Lower lobe of right lung (tissue), 2 donors: ENCODE measurements at places on chromosomes 11 and 22. TPM values are rescaled to one million over a fixed set of nuclear protein-coding genes. Genes with fewer than 3 reads are reported as not detected.
A peak's percentile ranks its signal among the peaks of the same experiment; 100 is the strongest.

- H3K27me3 ChIP-seq: no peaks in the 10 kb centered on the region
- H3K27ac ChIP-seq: no peak overlapping the region
- no peak overlapping the region for H3K4me3 ChIP-seq
- H3K36me3 ChIP-seq: no peaks in the 10 kb centered on the region
- H3K4me1 ChIP-seq: no peaks in the 10 kb centered on the region
These were observed 105.8 kb upstream of the LDLRAD3 start for GRCh38 chr11:35838071-35838470.

GRCh38 chr11:115464269-115464668, 39.9 kb downstream of the CADM1 start:
- no peak overlapping the region for H3K4me3 ChIP-seq
- no peaks in the 10 kb centered on the region for H3K36me3 ChIP-seq
- H3K27me3 ChIP-seq: no peaks in the 10 kb centered on the region
- peaks cover 5% of the 10 kb centered on the region for H3K4me1 ChIP-seq
- no peak overlapping the region for H3K27ac ChIP-seq

DNA sequence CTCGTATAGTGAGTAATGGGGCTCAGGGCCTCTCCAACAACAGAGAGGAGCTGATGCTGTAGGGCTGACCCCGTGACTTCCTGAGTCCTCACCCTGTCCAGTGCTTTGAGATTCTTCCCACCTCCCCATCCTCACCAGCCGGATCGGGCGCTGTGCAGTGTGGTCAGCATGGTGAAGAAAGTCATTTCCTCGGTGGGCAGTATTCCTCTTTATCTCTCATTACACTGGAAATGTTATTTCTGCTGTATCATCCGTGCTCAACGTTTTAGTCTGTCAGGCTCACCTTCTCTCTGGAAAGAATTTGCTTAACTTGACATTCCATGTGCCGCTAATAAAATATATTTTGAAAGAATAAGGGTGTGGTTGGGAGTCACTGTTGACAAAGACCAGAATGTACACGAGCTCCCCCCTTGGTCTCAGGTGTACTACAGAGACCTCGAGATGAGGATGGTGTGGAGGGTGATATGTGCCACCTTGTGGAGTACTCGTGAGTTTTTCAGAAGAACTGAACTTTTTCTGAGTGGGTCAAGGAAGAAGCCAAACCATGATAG, 25.7 kb upstream of the SCGB1A1 start:
- no peak overlapping the region for H3K27ac ChIP-seq
- H3K27me3 ChIP-seq: no peaks in the 10 kb centered on the region
- no peak overlapping the region for H3K4me3 ChIP-seq
- peaks cover 15% of the 10 kb centered on the region for H3K4me1 ChIP-seq

GRCh38 chr22:41908411-41909309, 6.2 kb downstream of the SHISA8 start:
- peaks cover 17% of the 10 kb centered on the region for H3K4me1 ChIP-seq
- H3K27me3 ChIP-seq: peaks cover 48% of the 10 kb centered on the region
- H3K4me3 ChIP-seq: no peak overlapping the region

DNA sequence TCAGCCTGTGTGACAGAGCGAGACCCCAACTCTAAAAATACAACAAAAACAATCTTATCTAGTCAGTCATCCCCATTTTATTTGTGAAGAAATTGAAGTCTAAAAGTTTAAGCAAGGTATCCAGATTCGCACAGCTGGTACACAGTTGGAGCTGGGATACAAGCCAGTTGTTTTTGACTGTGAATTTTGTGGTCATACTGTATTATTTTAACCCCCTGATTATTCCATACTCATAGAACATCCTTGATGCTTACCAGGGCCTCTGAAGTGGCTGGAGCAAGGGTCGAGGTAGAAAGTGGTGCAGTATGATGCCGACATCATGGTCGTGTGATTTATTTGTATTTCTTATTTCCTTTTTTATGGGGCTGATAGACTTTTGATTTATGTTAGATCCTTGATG, 50.0 kb downstream of the BID start:
- H3K36me3 ChIP-seq: peaks cover 28% of the 10 kb centered on the region
- no peaks in the 10 kb centered on the region for H3K27me3 ChIP-seq
- H3K27ac ChIP-seq: no peak overlapping the region
- H3K4me1 ChIP-seq: peaks cover 20% of the 10 kb centered on the region
- H3K4me3 ChIP-seq: no peak overlapping the region

GRCh38 chr11:3047637-3048036, 9.6 kb downstream of the CARS1 start:
- H3K36me3 ChIP-seq: peaks cover 39% of the 10 kb centered on the region
- H3K4me3 ChIP-seq: no peak overlapping the region
- no peak overlapping the region for H3K27ac ChIP-seq
- H3K27me3 ChIP-seq: no peaks in the 10 kb centered on the region
- H3K4me1 ChIP-seq: peaks cover 42% of the 10 kb centered on the region

The CPT1B gene
- total RNA-seq: 12.6 TPM

DNA sequence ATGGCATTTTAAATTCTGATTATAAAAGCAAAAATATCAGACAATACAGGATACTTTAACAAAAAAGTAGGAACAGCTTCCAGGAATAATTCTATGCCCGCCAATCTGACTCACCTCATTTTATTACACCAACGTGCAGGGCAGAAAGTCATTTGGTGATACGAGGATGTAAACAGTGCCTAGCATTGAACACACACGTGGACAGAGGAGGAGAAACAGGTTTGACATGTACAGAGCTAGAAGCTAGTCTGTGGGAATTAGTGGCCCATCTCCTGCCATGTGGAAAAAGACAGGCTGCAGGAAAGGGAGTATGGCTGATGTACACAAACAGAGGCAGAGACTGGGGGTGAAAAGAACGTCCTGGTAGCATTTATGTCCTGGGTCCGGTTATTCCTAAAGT, 9.0 kb upstream of the SPINDOC start:
- no peak overlapping the region for H3K27ac ChIP-seq
- no peaks in the 10 kb centered on the region for H3K36me3 ChIP-seq
- DNase-seq: no peak
- no peaks in the 10 kb centered on the region for H3K27me3 ChIP-seq
- no peaks in the 10 kb centered on the region for H3K4me1 ChIP-seq
- H3K4me3 ChIP-seq: no peak overlapping the region

The TMEM121B gene
- total RNA-seq: 0.97 TPM

The C11orf91 gene
- total RNA-seq: not detected

The AQP11 gene
- total RNA-seq: 0.18 TPM

- H3K4me3 ChIP-seq: no peak overlapping the region
- H3K27me3 ChIP-seq: no peaks in the 10 kb centered on the region
- H3K4me1 ChIP-seq: no peaks in the 10 kb centered on the region
- no peak for DNase-seq
These were observed 309.1 kb upstream of the C11orf87 start for GRCh38 chr11:109112821-109113280.

GRCh38 chr22:44459041-44459440, 39.0 kb downstream of the RTL6 start:
- H3K27ac ChIP-seq: no peak overlapping the region
- no peak for DNase-seq
- no peak overlapping the region for H3K4me3 ChIP-seq
- no peaks in the 10 kb centered on the region for H3K36me3 ChIP-seq
- peaks cover 5% of the 10 kb centered on the region for H3K27me3 ChIP-seq

The FXYD6 gene
- 61.2 TPM for total RNA-seq

- peaks cover 83% of the 10 kb centered on the region for H3K36me3 ChIP-seq
- no peak for DNase-seq
- H3K4me1 ChIP-seq: peaks cover 41% of the 10 kb centered on the region
- H3K27ac ChIP-seq: no peak overlapping the region
- no peaks in the 10 kb centered on the region for H3K27me3 ChIP-seq
These were observed 86.9 kb upstream of the NNMT start for GRCh38 chr11:114209343-114209742.

The RANGAP1 gene
- 43.8 TPM for total RNA-seq

The PAMR1 gene
- 5.6 TPM for total RNA-seq

DNA sequence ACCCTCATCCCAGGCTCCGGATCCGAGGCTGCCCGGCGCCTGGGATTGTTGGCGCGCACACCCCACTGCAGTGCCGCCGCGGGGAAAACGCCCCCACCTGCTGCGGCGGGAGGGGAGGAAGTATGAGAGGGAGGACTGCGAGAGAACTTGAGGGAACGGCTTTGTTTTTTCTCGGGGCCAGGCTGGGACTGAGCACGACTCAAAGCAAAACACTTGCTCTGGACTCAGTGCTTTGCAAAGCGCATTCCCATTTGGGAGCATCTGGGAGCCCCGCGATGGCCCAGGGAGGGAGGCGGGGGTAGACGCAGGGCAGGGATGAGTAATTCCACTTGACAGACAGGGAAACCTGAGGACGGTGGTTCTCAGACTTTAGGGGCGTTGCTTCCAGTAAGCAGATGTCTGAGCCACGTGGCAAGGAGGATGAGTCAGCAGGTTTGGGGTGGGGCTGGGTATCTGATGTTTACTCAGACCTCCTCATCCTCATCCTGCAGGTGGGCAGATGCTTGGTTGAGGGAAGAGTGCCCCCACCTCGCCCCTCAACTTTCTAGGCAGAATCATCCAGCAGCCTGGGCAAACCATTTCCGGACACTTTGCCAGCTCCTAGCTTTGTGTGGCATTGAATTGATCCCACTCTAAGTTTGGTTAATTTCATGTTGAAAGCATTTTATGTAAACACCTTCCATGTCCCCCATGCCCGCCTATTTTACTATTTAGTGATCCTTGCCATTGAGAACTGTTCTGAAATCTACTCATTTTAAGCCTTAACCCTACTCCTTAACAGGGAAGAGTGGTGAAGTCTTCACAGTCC, 1.5 kb downstream of the MIAT start:
- peaks cover 27% of the 10 kb centered on the region for H3K4me1 ChIP-seq
- peaks cover 30% of the 10 kb centered on the region for H3K27me3 ChIP-seq
- H3K4me3 ChIP-seq: peak overlapping the region; percentile 52
- no peak for DNase-seq

DNA sequence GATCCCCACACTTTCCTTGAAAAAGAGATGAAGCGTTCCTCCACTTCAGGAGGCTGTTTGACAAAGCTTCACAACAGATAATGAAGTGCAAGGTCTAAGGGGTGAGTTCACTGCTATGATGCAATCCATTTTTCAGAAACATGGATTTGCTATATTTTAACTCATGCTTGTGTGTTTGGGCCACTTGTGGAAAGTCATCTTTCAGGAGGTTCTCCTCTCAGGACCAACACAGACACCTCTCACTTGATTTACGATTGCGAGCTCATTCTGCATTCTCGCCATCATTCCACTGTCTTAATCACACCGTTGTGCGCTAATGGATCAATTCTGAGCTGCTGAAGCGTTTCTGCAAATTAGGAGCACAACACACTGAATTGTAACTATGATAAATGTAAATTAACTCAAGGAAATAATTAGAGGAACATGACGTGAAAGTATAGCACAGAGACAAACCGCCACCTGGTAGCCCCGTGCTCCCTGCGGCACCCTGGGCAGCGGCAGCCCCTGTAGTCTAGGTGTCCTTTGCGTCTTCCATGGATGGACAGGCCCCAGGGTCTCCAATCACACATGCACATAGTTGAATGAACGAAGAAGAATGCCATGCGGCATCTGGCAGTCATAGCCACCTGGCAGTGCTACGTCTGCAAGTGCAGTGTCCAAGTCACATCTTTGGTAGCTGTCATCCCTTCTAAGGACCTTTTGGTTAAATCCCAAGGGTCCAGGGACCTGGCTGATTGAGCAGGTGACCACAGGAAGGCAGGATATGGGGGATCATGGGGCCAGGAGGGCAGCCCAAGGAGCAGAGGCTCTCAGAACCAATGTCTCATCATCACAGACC, 28.1 kb upstream of the RTL6 start:
- no peak for DNase-seq
- H3K27ac ChIP-seq: no peak overlapping the region
- no peaks in the 10 kb centered on the region for H3K36me3 ChIP-seq
- no peaks in the 10 kb centered on the region for H3K4me1 ChIP-seq

DNA sequence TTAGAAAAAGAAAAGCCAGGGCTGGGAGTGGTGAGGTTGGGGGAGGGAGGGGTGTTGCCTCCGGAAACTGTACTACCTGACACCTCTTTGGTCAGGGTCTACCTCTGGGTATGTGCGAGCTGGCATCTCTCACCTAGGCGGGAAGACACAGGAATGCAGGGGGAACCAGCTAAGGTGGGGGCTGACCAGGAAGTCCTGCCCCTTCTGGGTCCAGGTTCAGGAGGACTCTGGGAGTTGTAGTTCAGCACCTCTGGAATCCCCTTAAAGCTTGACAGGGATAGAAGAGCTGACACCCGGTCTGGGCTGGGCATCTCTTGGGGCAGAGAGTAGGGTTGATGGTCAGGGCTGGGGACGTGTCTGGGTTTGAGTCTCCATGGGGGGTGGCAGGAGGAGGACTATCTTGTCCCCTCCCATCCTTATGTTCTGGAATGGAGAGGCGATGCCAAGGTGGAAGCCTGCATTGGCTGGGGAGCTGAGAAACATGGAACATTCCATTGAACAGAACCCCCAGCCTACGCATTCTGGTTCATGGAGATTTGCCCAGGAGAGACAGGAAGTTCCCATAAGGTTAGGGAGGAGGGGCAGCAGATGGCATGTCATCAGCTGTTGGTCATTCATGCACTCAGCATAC, 2.1 kb upstream of the KIAA1671 start:
- H3K4me3 ChIP-seq: no peak overlapping the region
- peaks cover 24% of the 10 kb centered on the region for H3K4me1 ChIP-seq
- DNase-seq: no peak
- no peak overlapping the region for H3K27ac ChIP-seq

- peaks cover 35% of the 10 kb centered on the region for H3K4me1 ChIP-seq
- no peaks in the 10 kb centered on the region for H3K27me3 ChIP-seq
- no peaks in the 10 kb centered on the region for H3K36me3 ChIP-seq
These were observed 22.5 kb downstream of the PARVB start for GRCh38 chr22:44046485-44047141.

The TRIM29 gene
- 8.3 TPM for total RNA-seq
